ENCODE measurements at places on chromosomes 7 and 10.

DNA sequence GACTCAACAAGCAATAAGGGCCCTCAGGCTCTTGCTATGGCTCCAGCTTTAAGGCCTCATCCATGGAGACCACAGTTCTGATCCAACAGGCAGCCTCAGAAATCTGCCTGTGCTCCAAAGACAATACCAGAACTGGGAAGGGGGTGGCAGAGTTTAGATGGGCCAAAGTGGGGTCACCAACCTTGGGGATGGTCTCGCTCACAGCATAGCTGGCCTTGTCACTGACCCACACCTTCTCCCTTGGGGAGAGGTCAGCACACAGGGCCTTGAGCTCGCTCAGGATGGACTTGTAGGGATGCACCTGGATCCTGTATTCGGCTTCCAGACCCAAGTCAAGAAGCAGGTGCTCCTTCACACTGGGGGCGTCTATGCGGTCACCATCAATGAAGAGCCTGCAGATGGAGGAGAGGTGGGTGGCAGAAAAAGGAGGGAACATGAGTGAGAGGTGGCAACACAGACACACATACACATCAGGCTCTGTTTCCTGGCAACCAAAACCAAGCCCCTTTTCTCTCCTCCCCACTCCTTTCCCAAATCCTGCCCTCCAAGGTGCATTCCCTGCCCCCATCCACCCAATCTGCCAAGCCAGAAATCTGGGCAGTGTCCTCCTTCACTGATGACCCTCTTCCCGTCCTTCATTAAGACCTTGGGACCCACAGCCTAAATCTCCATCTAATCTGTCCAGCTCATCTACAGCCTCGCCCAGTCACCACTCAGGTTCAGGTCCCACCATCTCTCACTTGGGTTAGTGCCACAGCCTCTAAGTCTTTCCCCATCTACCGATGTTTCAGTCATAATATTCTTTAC, 40.9 kb downstream of the XPNPEP1 start:
- no peak for DNase-seq

DNA sequence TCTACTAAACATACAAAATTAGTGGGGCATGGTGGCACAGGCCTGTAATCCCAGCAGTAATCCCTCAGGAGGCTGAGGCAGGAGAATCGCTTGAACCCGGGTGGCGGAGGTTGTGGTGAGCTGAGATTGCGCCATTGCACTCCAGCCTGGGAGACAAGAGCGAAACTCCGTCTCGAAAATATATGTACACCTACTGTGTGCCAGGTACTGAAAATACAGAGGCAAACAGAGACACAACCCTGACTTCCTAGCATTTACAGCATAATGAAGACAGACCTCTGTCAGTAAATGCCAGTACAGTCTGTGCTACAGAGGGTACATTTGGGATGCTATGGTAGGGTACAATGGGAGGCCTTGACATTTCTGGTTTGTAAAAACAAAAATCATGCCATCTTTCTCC, 66.6 kb downstream of the ABCC2 start:
- no peak for DNase-seq

- DNase-seq, result peak; percentile 52
These were observed 59.2 kb upstream of the MYL10 start for GRCh38 chr7:101688183-101688831.

DNA sequence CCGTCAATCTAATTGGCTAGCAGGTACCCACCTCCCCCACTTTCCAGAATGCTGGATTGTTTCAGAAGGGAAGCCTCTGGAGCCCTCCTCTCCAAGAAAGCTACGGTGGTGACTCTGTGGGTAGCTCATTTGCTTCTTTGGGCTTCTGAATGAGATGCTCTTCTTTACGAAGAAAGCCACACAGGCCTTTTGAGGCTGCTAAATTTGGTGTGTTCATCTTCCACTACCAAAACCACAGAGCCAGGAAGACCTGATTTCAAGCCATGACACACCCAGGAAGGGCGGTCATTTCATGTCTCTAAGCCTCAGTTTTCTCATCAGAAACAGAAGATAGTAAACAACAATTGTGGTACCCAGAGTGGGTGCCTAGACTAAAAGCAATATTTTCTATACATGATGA, 901.2 kb downstream of the KCNMA1 start:
- no peak for DNase-seq

DNA sequence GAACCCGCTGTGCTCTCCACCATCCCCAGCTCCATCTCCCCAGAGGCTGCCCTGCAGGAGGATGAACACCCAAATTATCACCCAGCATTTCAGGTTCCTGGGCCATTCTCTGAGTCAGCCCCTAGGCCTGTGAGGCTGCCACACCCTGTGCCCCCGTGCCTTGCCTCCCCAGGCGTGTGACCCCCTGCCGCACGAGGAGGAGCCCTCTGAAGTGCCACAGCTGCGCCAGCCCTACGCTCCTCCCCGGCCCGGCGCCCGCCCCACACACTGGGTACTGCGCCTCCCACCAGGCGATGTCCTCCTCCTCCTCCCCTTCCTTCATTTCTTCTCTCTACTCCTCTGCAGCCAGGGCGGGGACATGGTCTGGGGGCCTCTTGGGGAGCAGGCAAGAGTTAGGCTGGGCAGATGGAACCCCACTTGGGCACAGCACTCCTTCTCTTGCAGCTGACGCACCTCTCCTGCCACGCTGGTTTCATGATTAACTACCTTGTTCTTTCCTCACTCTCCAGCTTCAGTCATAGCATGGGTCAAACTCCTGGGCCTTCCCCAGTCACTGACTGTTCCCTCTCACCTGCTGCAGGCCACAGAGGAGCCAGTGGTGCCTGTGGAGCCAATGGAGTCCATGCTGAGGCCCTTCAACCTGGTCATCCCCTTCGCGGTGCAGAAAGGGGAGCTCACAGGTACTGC, 12.7 kb upstream of the ATP6V1F start:
- DNase-seq, result no peak

- DNase-seq, result no peak
These were observed 794 bp downstream of the MBL2 start for GRCh38 chr10:52771534-52772445.

DNA sequence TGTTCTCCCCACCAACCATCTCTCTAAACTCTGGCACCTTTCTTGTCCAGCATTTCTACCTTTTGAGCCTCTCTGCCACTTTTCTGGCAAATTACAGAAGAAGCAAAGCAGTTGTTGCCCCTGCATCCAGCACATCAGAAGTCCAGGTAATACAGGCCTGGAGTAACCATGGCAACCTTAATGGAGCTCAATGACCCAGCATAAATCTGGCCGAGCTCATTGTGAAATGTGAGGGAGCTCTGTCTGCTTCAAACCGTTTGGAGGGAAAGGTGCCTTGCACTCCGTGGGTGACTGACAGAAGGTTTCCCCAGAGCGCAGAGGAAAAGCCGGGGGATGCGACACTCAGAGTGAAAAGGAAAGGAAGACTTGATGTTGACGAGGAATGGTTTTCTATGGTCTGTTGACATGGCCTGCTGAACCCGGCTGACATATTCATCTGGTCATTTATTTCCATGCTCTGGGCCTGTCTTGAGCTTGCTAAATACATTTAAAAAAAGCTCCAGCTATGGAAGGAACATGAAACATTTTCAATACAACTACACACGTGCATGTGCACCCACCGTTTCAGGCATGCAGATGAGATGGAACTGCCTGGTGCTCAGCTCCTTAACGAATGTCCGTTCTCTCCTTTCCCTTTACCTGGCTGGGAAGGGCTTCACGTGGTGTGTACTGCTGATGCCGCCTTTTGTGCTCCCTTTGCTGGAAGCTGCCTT, 74.9 kb downstream of the ADRA2A start:
- DNase-seq, result no peak

- DNase-seq, result peak; percentile 28
These were observed at the start of gene EPDR1 for GRCh38 chr7:37920305-37920848. EPDR1 (plus strand) TSS chr7:37920640; CDS start chr7:37920940, 300 bp downstream.

GRCh38 chr7:147308539-147308938, 1191.9 kb downstream of the CNTNAP2 start:
- DNase-seq, result no peak
